Putamen (tissue), 1 donor: ENCODE measurements at places on chromosomes 11 and 22.

- no peak for DNase-seq
Observed at GRCh38 chr11:47327949-47328348, 24.6 kb downstream of the MYBPC3 start.

DNA sequence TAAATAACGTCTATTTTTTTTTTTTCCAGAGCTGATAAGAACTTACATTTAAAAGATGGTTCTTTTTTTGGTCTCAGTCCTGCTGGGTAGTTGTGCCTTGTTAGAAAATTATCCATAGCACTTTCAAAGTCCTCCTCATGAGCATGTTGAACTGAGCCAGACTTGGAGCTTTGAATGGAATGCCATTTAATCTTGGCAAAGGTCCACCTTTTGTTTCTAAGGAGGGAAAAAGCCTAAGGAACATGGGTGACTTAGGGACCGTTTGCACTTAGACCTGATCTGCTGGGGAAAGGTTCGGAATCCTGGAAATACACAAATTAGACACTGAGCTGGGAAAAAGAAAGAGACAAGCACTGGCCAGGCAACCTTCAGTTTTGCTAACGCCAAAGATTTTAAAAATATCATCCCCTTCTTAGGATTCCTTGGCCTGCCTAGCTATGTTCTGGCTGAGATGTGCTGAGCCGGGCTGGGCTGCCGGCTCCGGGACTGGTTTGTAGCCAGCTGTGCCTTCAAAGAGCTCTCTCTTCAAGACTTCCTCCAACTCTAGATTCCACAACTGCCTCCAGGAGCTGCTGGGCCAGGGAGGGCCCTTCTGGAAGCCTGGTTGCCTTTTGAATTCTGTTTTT lies 67.4 kb downstream of the ENDOD1 start:
- no peak for DNase-seq

DNA sequence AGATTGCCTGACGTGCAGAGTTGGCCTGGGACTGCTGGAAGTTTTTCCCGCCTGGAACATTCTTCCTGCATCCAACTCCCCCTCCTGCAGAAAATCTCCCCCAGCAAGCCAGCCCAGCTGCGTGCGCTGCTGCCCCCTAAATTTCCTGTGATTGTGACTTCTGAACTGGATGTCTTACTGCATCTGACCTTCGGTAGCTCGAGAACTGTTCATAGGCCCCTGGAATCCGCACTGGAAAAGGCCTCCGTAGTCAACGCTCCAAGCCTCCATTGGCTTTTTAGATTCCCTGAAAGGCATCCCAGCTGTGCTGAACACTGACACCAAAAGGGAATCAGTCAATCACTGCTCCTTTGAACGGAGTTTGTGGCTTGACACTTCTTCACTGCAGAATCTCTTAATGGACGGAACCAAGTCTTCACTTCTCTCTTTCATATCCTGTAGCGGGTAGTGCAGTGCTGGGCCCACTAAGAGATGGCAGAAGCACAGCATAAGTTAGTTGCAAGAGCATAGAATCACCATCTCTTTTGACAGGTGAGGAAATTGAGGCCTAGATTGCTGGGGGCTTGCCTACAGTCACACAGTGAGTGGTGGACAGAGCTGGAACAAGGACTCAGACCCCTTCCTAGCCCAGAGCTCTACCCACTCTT lies 14.2 kb upstream of the RASD2 start:
- no peak for DNase-seq

GRCh38 chr11:74611369-74611861 lies 19.0 kb downstream of the POLD3 start:
- DNase-seq: peak; percentile 25

GRCh38 chr11:70005107-70005818 lies 72.9 kb upstream of the ANO1 start:
- peak; percentile 7 for DNase-seq

GRCh38 chr11:132058211-132058772 lies 687.9 kb downstream of the NTM start:
- peak; percentile 74 for DNase-seq

- no peak for DNase-seq
Observed at GRCh38 chr11:99988471-99988837, 698.6 kb upstream of the ARHGAP42 start.

DNA sequence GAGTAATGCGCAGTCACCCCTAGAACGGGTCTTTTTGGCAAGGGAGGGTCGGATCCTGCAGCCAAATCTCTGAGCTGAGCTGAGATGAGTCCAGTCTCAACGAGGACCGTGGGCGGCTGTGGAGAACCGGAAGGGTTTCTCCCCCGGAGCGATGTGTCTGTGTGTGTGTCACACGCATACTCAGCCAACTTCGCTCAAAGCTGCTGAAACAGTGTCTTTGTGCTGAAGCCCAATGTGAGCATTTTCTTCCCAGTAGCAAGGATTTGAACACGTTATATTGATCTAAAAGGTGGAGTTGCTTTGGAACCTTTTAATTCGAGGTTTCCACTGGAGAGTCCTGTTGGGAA lies 1.4 kb upstream of the CELSR1 start:
- no peak for DNase-seq

- DNase-seq: no peak
Observed at GRCh38 chr11:119055901-119056300, 1.1 kb downstream of the HYOU1 start.

DNA sequence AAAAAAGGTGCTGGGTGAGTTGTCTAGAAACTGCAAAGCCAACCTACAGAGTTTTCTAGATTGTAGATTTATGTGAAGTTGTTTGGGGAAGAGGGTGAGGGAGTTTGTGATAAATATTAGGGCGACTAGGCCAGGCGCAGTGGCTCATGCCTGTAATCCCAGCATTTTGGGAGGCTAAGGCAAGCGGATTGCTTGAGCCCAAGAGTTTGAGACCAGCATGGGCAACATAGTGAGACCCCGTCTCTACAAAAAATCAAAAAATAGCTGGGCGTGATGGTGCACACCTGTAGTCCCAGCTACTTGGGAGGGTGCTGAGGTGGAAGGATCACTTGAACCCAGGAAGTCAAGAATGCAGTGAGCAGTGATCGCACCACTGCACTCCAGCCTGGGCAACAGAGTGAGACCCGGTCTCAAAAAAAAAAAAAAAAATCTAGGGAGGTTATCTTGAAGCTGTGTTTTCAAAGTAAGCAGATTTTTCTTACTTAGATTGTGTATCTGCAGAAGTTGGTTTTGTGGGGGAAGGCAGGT lies 844 bp downstream of the APOL6 start:
- DNase-seq: no peak

DNA sequence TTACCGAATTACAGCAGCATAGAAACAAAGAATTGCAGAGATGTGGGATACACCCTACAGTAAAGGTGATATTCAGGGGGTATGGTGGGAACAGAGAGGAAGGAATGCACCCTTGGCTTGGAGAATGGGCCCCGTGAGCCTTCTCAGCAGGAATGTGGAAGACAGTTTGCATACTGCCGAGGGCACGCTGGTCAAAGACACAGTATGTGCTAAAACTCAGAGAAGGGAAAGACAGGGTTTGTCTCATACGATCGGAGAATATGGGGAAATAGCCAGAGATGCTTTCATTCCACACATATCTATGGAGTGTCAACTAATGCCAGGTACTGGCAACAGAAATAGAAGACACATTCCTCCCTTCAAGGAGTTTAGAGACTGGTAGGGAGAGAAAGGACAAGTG lies 36.9 kb downstream of the UBASH3B start:
- no peak for DNase-seq

- no peak for DNase-seq
Observed at GRCh38 chr11:115499241-115499799, 4.9 kb downstream of the CADM1 start.

DNA sequence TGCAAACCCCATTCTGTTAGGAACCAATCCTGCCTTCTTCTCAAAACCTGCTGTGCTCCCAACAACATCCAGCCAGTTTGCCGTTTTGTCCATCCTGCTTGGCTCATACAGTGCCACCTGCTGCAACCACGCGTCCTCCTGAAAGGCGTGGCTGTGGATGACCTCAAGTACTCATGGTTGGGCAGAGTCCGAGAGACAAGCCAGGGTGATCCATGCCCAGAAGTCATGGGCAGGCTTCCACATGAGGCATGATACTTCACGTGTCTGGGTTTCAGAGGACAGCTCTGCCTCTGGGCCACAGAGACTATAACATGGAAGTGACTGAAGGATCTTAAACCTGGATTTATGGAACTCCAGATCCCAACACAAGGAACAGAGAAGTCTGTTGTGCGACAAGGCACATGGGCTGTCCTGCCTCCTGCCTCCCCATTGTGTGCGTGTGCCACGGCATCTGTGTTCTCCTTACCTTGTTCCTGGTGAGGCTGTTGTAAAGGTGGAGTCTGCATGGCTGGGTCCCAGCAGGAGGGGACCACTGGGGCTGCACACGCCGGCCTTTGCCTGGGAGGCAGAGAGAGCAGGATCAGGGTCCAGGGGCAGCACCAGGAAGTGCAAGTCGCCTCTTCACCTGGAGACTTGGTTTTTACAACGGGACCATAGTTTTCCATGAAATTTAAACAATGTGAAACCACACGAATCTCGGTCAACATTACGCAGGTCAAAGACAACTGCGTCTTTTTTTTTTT lies 15.4 kb downstream of the CARS1 start:
- DNase-seq: no peak

DNA sequence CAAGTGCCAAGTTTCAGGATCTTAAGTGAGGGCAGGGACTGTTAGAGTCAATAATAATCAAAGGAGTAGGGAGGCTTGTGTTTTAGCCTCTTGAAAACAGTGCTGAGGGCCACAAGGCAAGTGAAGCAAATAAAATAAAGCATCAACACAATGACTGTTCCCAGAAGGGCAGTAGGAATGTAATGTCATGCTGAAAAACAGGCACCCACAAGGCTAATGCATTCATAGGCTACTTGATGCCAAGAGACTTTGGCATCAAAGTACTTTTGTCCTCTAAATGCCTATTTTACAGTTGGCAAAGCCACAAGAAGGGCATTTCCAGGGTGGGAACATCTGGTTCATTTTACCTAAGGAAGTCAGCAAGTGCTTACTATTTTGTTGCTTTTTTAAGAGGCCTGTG lies 22.9 kb downstream of the RAB39A start:
- no peak for DNase-seq

DNA sequence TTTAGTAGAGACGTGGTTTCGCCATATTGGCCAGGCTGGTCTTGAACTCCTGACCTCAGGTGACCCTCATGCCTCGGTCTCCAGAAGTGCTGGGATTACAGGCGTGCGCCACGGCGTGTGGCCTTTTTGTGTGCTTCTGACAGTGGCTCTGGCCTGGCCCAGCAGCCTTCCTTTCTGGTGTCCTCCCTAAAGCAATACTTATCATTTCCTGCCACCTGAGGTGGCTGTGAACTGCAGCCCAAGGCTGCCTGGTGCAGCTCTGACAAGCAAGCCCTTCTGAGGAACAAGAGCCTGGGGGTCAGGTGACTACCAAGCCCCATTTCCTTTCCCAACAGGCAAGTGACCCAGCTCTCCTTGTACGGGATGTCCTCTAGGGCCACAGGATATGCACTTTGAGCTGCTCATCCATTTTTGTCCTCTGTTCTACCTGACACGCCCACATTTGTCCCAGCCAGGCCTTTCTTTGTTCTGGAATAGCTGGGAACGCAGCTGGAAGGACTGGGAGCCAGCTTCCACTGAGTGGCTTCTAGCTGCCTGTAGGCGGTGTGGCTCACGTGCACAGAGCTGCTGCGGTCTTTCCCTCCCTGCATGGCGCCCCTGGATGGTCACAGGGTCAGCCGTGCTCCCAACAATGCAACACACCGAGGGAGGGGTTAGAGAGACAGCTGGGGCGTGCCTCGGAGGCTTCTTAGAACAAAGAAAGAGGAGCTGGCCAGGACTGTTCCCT lies 12.3 kb upstream of the BID start:
- DNase-seq: no peak

GRCh38 chr11:67303132-67303834 lies at the start of gene SSH3:
Gene SSH3 (plus strand): TSS chr11:67303530. CDS start chr11:67303626, 96 bp downstream.
- DNase-seq: peak; percentile 77

DNA sequence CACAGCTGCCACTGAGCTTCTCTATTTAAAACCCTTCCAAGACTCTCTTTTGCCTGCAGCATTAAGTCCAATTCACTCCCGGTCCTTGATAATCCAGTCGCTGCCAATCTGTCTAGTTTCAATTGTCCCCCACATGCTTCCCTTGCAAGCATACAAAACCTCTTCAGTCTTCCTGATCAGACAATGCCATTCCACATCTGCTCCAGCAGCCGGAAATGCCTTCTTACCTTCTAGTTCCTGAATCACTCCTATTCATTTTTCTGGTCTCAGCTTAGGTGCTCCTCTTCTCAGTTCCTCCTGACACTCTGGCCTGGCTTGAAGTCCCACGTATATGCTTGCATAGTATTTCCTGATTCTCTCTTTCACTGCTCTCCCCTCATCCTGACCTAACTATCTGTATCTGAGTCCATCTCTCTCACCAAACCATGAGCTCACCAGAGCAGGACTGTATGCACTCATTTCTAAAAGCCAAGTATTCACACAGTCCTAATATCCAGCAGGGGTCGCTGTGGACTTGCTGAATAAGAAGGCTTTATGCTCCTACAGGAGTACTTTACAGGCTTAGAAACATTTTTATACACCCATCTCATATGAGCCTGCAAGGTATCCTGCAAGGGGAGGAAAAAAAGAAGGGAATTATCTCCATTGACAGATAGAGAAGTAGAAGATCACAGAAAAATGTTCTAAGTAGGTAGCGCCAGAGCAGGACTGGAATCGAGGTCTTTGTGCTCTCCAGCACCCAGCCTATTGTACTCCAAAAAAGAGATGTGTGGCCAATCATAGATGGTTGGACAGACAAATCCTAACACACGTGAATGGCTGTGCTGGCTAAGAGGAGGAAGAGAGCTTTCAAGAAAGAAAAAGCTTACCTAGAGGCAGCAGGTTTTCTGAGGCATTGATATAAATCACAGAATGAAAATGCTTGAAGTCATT lies 19.2 kb downstream of the XRRA1 start:
- DNase-seq: peak; percentile 84

DNA sequence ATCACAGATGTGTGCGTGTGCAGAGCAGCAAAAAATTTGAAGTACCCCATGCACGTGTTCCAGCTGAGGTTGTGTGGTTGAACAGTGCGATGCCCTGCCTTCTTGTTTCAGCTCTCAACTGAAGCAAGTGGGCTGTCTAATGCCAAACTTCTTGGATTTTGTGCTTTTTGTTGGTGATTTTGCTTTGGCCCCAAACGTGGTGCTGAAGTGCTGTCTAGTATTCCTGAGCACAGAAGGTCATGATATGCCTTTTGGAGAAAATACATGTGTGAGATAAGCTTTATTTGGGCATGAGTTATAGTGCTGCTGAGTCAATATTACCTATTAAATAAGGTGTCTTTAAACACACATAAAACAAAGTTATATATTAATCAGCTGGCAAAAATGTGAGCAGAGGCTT lies 14.1 kb downstream of the YDJC start:
- no peak for DNase-seq

- DNase-seq: no peak
Observed at GRCh38 chr11:115284773-115285172, 219.4 kb downstream of the CADM1 start.

- no peak for DNase-seq
Observed at GRCh38 chr11:120318906-120319305, 6.2 kb upstream of the TLCD5 start.

- DNase-seq: no peak
Observed at GRCh38 chr22:46499805-46500189, 37.6 kb downstream of the CELSR1 start.

- DNase-seq: no peak
Observed at GRCh38 chr22:31295831-31296657, 3.8 kb upstream of the PIK3IP1 start.
